ENCODE measurements at places on chromosomes 4 and X.

DNA sequence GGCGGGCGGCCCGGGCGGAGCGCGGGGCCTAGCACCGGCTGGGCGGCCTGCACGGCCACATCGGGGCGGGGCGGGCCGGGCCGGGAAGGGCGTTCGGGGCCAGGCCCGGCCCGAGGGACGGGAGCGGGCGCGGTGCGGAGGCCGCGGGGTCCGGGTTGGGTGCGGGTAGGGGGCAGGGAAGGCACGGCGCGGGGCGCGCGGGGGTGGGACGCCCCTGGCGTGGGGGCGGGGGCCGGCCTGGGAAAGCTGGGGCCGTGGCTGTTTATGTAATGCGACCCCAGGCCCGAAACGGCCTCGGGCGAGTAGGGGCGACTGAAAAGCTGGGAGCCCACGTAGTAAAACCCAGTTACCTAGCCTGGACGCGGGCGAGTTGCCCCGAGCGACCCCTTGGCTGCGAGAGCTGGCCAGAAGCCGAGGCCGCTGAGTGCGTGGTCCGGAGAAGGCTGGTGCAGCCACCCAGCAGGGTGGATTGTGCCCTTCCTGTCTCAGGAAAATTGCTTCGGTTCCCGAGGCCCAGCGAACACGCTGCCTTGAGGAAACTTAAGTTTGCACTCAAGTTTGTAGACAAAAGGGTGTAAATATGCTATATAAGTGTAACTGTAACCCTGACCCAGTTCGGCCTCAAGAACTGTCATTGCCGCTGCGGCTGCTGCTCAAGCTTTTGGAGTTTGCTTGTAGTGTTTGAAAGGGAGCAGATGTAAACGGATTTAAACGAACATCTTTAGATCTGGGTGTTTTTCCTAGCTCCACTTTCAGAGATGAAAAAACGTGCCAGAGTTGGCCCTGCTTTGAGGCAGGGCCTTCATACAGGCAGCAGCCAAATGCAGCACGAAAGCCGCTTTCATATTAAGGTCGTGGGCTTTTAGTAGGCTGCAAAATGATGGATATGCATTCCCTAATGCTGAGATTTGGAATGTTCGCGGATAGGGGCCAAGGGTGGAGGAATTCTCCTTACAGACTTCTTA lies 674 bp downstream of the SEC24B start:
- peak; percentile 2 for DNase-seq

GRCh38 chrX:67693928-67694327 lies 150.1 kb downstream of the AR start:
- no peak for DNase-seq

DNA sequence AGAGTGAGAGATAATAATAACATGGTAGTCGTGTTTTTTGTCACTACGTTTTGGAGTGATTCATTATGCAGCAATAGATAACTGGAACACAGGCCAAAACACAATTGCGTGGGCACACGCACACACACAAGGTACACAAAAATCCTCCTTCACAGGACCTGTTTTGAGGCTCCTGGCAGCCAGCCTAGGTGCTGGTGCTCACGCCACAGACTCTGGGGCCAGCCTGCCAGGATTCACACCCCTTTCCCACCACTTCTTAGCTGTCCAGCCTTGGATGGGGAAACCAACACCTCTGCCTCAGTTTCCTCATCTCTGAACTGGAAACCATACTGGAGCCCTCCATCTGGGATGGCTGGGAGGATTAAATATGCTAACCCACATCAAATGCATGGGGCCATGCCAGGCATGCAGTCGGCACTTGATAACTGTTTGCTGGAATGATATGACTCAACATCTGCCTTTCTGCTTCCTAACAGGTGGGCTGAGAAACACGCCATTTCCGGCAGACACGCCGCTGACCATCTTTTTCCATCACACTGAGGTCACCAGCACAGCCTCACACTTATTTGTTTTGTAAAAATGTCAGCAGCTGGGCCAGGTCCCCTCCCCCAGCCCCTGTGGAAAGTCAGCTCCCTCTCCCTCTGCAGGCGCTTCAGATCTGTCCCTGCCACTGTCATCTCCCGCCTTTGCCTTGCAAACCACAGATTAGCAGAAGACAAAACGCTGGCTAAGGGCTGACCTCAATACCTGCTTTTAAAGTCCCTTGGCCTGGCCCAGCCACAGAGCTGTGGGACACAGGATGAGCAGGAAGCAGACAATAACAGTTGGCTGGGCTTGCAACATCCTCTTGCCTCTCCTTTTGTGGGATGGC lies 237.5 kb downstream of the BCOR start:
- peak; percentile 51 for DNase-seq

DNA sequence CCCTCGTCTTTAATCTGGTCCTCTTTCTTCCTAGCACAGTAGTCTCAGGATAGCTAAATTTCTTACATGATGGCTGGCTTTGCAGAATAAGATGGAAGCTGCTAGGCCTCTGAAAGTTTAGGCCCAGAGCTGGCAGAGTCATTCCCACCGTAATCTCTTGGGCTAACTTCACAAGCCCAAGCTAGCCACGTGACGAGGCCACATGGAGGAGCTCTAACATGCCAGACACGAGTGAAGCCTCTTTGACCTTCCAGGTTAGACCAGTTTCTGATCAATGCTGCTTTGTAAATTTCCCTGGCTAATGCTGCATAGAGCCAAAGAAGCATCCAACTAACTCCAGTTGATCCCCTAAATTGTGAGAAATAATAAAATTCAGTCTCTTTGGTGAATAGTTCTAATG lies 9.5 kb upstream of the CENPE start:
- DNase-seq = no peak

GRCh38 chrX:154890990-154891639 lies 5.0 kb downstream of the F8A1 start:
- no peak for DNase-seq

DNA sequence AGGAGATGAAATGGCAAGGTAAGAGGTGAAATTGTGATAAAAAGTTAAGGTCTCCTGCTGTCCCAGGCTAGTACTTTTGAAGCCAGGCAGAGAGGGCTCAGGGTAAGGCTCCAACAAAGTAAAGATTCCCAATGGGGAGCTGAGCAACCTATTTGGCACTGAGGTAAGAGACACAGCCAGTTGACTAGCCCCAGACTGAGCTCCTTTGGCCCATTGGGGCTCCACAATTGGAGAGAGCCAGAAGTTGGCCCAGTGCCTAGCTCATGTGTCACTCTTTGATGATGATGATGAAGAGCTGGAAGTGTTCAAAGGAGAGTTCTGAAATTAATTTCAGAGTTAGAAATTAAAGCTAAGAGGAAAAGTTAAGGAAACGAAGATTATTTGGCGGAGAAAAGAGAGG lies 94.6 kb downstream of the RLIM start:
- DNase-seq = no peak

GRCh38 chr4:136643416-136643815 lies 888.9 kb downstream of the PCDH18 start:
- DNase-seq = no peak

GRCh38 chrX:87621697-87622096 lies 104.1 kb downstream of the KLHL4 start:
- DNase-seq = no peak

DNA sequence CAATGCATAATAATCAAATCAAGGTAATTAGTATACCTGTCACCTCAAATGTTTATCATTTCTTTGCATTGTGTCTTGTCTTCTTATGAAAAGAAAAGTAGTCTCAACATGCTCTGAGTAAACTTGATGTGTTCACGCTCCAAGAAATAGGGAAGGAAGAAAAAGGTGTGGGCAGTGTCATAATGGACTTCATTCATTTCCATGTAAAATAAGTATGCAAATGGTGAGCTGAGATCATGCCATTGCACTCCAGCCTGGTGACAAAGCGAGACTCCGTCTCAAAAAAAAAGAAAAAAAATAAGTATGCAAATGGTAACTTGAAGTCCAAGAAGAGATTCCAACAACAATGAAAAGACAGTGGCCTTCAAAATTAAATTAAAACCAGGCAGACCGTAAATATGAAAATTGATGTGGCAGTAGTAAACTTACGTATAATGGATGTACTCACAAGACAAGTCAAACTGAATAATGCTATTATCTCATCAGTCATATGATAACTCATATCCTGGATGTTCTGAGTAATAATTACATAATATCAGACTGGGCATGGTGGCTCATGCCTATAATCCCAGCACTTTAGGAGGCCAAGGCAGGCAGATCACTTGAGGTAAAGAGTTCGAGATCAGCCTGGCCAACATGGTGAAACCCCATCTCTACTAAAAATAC lies 6.0 kb upstream of the CWH43 start:
- no peak for DNase-seq

DNA sequence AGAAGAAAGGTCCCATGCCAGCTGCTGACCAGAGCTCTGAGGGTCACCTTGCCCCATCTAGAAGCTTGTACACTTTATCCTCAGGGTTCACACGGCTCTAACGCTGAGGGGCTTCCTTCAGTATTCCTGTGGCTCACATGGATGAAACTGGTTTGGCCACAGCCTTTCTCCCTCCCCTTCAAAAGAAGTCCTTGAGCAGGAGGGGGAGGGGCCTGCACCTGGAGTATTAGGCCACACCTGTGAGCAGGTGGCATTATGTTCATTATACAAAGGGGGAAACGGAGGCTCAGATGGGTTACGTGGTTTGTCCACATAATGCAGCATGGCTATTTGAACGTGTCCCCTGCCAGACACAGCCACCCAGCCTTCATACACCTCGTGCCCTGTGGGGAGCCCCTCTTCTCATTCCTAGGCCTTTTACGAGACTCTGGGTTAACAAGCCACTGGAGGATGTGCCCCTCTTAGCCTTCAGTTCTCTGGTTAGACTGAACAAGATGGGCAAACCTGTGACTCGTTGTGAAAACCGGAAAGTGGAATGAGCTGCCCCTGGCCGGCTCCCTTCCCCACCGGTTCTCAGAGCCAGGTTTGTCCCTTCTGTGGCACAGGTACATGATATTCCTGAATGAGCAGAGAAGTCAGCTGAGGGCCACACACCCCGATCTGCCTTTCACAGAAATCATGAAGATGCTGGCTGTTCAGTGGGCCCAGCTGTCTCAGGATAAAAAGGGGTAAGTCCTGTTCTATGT lies 27.2 kb upstream of the JAKMIP1 start:
- no peak for DNase-seq

DNA sequence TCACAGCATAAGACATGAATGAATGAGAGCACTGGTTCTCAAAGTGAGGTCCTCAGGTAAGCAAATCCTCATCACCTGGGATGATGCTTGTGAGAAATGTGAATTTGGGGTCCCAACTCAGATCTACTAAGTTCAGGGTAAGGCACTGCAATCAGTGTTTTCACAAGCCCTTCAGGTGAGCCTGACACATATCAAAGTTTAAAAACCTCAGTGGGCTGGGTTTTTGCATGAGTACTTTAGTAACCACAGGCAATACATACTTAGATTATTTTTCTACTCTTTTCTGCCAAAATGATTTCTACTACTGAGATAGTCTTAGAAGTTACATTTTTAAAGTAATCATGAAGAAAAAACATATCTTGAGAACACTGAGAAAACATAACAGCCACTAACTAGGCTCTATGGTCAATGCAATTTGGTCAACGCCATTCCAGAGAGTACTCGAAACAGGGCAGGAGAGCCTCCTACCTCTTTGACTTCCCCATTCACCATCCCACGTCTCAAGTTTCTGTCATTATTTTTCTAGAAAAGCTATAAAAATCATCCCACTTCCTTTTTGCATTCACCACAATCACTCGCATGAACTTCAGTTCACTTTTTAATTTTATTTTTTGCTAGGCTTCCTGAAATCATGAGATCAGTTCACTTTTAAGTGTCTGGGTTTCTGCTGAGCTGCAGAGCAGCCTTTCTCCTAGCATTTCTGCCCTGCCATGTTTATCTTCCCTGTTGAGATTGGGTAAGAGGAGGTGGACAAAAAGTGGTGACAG lies 73.8 kb downstream of the MFAP3L start:
- no peak for DNase-seq

GRCh38 chrX:72735561-72735960 lies 21.5 kb upstream of the PHKA1 start:
- no peak for DNase-seq

DNA sequence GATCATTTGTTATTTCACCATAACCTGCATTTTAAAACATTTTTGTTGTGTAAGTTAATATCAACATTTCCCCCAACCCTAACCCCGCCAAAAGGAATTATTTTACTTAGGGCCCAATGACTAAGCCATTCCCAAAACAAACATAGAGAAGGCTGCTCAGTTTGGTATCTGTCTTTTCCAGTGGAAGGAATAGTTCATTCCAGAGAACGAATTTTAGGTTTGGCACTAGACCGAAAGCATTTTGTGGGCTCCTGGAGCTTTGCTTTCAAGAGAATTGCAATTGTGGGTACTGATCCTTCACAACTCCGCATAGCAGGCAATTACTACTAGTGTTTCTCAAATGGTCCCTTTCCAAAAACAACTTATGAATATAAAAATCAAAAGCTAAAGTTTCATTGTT lies 226.7 kb upstream of the MAD2L1 start:
- DNase-seq = no peak

- no peak for DNase-seq
Observed at GRCh38 chr4:60314416-60314815, 885.7 kb upstream of the ADGRL3 start.

DNA sequence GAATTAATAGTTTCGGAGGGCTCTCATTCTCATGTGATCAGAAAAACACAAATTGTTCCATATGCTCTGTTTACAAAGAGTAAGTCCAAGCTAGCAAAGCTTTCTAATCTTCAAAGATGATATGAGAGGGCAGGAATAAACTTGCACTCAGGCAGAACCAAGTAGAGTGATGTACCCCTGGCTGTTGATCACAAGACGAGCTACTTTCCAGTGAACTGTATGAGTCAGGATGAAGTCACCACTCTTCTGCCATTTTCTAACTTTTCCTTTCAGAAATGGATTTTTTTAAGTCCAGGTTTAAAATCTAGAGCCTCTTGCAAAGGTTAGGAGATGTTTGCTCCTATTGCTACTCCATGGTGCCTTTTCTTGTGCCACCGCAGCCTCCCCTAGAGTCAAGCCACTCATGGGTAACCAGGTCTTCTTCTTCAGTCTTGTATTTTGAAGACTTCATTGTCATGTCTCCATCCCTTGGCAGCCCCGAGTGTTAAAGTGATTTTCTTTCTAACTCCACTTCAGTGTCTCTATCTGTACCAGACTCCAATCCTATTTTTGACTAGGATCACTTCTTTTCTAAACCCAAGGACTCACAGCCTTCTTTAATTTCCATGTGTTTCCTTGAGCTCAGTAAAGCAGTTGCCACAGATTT lies 171.9 kb upstream of the GALNT7 start:
- DNase-seq = no peak

DNA sequence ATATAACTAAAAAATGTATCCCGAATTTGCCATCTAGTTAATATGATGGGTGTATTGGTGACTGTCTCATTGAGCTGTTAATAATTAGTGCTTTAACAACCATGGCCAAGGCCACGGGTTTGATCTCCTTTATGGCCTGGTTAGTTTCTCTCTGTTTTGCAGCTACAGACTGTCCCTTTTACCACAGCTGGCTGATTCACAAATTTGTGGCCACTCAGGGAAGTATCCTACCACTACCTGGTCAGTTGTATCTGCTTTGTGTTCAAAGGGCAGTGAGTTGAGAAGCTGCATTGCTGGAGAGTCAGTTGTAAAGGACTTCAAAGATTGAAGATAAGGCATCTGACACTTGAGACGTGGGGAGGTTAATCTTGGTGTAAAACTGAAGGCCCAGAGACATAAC lies 219.1 kb upstream of the BMP3 start:
- no peak for DNase-seq

GRCh38 chr4:182645511-182645910 lies 271.7 kb downstream of the DCTD start:
- DNase-seq = no peak

- no peak for DNase-seq
Observed at GRCh38 chrX:151703487-151703886, 8.2 kb downstream of the PRRG3 start.

GRCh38 chr4:5389756-5390310 lies 318.5 kb downstream of the EVC2 start:
- DNase-seq = no peak
